ENCODE measurements at places on chromosomes 12 and 14.

- DNase-seq = no peak
Observed at GRCh38 chr14:32679927-32680612, 258.6 kb upstream of the NPAS3 start.

DNA sequence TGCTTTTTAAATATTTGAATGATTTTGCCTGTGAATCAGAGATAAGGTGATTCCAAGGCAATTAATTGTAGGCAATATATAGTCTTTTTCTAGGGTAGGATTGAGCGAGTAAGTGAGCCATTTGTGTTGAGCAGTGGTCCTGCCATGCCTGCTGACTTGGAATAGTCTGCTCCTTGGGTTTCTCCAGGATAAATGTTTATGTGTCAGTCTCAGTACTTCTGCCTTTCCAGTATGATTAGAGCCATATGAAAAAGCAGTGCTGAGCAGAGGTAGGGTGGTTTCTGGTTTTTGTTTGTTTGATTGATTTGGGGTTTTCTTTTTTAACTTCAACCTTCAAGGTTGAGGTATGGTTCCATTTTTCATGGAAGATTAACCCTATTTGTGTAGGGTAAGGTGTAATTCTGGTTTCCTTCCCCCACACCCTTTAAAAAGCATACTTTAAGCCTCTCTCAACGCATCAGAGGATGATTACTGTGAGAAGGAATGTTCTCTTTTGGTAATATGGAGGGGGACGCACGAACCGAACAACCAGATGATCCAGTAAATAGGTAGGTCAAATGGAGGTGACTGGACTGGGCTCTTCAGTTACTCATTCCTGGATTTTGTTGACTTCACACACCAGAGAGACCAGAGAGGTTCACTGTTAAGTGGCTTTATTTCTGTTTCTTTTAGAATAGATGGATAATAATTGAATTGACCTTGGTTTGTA, 22.7 kb downstream of the FRMD6 start:
- no peak for DNase-seq

- DNase-seq = no peak
Observed at GRCh38 chr14:89370381-89370780, 46.7 kb downstream of the FOXN3 start.

DNA sequence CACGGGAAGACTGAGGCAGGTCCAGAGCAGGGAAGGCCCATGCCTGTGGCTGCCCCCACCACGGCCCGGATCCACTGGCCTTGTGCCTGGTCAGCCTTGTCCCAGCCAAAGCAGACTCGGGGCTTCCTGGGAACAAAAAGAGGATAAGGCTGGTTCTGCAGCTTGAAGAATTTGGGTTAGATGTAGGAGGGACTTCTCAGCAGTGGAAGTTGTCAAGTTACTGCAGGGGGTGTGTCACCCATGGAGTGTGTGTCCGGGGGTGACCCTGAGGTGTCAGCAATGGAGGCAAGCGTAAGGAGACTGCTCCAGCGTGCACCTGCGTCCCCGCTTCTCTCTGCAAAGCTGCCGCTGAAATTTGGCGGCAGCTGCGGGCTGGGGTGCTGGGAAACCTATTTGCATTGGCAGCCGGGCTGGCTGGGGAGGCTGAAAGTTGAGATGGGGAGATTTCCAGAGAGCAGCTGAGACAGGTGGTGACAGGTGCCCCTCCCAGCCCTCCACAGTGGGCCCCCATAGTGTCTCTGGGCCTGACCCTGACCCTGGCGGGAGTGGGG, 12.5 kb upstream of the TNFAIP2 start:
- DNase-seq = no peak

GRCh38 chr12:60832290-60832689, 1236.5 kb downstream of the SLC16A7 start:
- no peak for DNase-seq

DNA sequence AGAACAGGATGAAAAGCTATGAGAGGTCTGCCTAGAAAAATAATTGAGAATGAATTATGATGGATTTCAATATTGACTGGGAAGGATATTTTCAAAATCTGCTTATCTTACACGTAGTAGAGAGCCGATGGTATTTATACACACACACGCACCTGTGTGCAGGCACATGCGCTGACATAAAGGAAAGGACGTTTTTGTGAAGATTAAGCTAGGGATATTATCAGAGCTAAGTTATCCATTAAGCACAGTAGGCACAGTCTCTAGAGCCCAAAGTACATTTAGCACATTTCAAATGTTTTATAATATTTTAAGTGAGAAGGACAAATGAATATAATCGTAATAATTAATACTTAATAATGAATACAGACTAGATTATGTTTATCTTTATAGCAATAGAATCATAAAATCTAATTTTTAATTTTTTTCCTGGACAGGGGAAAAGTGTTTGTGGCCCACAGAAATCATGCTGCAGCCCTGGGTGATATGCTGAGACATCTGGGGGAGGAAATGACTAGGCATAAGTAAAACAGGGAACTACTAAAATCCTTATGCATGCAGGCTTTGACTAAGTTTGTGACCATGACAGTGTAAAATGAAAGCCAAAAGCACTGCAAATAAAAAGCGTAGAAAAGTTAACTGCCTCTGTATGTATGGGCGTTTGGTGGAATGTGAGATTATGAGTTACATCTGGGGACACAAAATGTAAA, 146.1 kb downstream of the KITLG start:
- no peak for DNase-seq

DNA sequence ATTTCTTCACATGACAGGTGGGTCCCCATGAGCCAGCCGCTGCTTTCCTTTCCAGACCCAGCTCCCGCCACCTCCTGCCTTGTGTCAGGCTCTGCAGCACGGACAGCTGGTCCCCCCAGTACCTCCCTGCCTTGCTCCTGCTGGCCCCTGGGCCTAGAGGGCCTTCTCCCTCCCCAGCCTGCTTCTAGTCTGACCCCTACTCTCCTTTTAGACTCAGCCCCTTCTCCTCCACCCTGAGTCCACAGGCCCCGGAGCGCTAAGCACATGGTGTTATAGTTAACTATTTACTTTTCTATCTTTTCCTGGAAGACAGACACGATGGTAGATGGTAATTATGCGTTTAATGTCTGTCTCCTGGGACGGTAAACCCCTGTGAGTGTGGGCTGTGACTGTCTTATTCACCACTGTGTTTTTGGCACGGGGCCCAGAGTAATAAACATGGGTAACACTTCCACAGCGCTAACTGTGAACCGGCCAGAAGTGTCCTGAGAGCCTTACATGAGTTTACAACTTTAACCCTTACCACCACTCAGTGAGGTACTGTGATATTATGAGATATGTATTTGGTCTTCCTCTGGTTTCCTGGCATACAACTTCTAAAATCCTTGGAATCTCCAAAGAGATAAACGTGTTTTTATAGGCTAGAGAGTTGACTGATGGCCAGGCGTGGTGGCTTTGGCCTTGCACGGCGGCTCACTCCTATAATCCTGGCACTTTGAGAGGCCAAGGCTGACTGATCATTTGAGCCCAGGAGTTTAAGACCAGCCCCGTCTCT, 41.2 kb downstream of the DGLUCY start:
- no peak for DNase-seq

DNA sequence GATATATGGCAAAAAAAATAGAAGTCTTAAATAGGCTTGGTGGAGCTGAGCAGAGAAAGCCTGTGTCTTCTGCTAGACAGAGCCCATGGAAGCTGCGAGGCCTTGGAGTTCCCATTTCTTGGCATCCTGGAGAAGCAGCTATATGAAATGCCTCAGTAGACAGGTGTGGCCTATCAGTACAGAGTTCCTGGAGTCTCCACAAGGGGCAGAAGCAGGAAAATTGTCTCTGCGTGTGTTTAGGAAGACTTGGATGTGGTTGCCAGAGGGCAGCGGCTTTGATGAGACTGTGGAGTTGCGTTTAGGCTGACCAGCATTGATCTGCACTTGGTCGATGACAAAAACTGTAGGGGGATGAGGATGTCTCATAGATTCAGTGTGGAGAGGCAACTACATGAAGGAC, 334.5 kb upstream of the SEL1L start:
- DNase-seq = no peak

DNA sequence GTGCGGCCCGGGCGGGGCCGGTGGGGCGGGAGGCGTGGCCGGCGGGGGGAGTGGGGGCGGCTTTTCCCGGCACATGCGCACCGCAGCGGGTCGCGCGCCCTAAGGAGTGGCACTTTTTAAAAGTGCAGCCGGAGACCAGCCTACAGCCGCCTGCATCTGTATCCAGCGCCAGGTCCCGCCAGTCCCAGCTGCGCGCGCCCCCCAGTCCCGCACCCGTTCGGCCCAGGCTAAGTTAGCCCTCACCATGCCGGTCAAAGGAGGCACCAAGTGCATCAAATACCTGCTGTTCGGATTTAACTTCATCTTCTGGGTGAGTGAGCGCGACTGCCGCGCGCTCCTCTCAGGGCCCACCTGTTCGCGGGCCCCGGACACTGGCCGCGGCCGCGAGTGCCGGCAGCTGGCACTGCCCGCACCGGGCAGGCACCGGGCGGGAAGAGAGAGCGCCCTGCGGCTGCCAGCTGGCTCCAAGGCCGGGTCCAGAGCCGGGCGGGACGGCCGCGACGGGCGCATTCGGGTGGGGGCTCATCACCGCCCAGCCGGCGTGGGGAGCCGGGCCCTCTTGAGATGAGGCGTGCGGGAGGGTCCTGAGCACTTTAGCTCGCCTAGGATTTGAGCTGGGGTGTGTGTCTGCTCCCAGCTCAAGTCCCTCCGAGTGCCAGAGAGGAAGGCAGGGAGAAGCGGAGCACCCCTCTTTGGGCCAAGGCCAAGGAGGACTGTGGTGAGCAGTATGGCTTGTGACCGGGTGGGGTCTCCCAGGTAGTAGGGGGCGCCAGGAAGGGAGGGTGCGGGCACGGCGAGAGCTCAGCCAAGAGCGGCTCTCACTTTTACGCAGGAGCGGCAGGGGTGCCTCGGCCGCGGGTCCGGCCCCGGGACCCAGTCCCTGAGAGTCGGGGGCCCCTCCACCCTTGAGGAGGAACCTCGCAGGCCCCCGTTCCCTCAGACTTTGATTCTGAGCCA, at the start of gene CD9:
TSS of gene CD9 (plus strand) at position 145 of the 957 bp plus-strand sequence. CDS start at position 245, 100 bp downstream.
- peak; percentile 18 for DNase-seq

DNA sequence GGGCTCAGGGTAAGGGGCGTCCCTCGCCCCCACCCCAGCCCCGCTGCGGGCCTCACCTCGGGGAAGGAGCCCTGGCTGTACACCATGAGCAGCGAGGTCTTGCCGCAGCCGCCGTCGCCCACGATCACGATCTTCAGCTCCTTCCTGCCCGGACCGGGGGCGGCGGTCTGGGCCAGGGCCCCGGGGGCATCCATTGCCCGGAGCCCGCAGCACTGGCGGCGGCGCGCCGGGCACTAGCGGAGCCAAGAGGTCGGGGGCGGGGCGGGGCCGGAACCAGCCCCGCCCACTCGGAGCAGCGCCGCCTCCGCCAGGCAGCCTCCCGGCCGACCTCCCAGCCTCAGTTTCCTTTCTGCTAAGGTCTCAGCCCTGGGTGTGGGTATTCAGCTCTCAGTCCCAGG, at the start of gene RHOF:
TSS of gene RHOF (minus strand) at position 249 of the 398 bp plus-strand sequence. CDS start at position 194, 55 bp downstream.
- no peak for DNase-seq

DNA sequence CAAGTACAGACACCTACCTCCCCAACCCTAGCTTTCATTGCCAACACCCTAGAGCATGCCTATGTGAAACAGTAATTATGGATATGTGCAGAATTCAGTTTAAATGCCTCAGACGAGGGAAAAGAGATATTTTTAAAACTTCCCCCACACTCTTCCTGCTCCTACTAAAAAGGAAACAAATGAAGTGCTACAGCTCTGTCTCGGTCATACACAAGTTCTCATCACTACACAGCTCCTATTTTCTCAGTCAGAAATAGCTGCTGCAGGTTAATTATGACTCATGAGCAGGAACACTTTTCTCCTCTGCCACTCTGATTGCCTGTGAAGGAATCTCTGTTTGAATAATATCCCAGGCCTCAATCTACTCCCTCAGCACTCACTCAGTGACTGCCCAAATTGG, 703.6 kb upstream of the FLRT2 start:
- DNase-seq = no peak

- DNase-seq = no peak
Observed at GRCh38 chr14:94681300-94682060, 69.3 kb downstream of the SERPINA3 start.

Measured in stimulated activated CD4-positive, alpha-beta T cell treated with anti-CD3 and anti-CD28 coated beads, Interleukin-12 subunit alpha, Interleukin-12 subunit beta, amount 100 ng/mL, for 24 hours (primary cell).